ENCODE measurements at places on chromosomes 7 and 10.

GRCh38 chr7:45148653-45148973, 9.0 kb upstream of the RAMP3 start:
- no peak for DNase-seq

DNA sequence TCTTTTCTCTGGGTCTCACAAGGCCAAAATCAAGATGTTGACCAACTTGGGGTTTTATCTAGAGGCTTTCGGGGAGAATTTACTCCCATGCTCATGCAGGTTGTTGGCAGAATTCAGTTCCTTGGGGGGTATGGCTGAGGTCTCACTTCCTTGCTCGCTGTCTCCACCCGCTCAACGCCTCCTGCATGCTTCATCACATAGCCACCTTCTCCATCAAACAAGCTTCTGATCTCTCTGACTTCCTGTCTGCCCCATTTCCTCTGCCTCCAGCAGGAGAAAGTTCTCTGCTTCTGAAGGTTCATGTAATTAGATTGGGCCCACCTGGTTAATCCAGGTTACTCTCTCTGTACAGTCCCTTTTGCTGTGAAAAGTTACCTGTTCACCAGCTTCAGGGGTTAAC, 179.1 kb upstream of the FZD1 start:
- DNase-seq = no peak

DNA sequence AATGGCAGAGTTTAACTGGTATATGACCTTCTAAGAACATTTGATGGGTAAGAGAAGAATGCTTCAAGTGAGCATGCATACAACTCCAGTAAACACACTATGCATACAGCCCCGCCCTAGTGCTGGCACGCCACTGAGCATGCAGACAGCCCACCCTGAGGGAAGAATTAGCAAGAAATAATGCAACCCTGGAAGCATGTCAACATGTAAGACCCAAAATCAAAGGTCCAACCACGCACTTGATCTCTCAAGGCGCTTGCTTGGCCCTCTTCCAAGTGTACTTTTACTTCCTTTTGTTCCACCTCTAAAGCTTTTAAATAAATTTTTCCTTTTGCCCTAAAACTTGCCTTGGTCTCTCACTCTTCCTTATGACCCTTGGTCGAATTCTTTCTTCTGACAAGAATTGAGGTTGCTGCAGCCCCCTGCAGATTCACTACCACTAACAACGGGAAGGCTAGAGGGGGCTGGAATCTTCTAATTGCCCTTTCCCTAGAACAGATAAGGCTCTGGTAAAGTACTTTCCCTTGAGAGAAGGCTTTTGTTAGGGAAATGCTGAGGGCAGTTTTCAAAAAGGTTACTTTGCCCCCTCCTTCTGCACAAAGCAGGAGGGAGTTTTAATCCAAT, 3.4 kb downstream of the FAM24B start:
- DNase-seq = no peak

DNA sequence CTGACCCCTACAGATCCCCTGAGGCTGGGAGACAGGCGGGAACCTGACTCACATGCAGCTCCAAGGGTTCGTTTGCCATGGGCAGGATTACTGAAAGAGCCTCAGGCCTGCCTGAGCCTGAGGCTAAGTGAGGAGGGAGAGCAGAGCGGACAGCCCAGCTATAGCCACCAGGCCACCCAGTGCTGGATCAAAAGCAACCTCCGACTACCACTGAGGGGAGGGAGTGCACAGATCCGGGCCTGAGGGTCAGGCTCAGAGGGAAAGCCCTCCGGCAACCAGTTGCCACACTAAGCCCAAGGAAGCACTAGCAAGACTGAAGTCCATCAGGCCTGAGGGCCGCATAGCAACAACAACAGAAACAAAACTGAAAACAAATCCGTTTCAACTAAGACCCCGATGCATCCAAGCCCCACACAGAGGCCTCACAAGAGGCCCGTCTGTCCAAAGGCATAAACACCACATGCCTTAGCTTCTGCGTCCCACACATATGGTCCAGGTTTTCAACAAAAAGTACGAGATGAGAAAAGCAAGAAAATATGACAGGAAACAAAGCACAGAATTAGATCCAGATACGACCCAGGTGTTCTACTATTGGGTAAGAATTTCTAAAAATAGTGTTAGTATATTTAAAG, 92.5 kb upstream of the VIPR2 start:
- no peak for DNase-seq

DNA sequence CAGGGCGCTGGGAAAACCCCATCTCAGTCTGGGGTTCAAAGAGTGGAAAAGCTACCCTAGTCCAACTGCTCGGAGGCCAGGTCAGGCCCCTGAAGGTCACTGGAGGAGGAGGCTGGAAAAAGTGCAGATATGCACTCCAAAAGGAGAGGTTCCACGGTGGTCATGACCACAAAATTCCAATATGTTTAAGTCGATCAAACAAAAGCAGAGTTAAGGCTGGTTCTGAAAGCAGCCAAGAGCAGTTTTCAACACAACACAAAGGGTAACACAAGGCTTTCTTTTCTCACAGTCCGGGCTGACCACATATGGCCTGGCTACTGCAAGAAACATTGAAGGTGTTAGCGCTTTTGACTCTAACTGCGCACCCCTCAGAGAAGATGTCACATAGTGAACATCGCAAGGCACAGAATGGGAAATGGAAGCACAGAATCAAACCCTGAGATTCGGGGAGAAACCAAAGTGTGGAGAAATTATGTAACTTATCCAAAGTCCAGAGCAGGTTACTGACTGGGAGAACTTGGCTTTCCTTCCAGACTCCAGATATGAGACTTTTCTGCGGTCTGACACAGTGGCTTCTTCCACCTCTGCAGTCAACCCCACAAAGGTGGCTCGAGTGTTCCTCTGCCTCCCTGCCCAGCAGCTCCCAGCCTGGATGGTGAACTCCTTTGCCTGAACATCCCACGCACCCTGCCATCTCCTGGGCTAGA, 1.3 kb upstream of the GRB10 start:
- no peak for DNase-seq

DNA sequence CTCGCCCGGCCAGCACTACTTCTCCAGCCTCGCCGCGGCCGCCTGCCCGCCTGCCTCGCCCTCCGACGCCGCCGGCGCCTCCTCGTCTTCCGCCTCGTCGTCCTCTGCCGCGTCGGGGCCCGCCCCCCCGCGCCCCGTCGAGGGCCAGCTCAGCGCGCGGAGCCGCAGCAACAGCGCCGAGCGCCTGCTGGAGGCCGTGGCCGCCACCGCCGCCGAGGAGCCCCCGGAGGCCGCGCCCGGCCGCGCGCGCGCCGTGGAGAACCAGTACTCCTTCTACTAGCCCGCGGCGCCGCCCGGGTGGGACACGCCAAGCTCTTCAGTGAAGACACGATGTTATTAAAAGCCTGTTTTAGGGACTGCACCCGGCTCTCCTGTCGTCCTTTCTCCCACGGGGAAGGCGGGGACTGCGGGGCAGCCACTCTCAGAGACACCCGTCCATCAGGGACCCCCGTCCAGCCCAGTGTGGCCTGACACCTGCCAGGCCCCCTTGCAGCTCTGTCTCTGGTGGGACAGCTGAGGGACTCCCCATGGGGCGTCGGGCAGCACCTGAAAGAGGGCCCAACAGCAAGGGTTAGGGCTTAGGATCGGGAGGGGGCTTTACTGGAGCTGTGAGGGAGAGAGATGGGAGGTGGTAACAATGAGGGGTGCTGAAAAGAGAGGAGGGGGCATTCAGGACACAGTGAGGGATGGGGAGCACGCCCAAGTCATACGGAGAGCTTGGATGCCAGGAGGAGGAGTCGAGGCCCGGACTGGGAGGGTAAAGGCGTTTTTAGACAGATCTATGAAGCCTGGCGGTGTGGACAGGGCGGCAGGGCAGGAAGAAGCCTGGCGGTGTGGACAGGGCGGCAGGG, 34.7 kb downstream of the SPDYE6 start:
- no peak for DNase-seq

DNA sequence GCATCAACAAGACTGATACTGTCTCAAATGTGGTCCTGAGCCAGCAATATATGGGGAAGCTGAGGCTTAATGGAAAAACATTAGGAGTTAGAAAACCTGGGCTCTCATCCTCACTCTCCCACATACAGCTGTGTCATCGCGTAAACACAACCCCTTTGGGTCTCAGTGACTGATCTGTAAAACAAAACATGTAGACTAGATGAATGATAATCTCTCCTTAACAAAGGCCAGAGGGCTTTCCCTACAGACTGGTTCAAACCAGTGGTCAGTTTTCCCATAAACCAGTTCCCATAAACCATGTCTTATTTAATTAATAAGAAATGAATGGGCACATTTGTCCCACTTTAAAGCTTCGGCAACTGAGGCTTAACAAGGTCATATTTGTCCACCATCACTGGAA, 48.1 kb downstream of the OSBPL3 start:
- DNase-seq = no peak

DNA sequence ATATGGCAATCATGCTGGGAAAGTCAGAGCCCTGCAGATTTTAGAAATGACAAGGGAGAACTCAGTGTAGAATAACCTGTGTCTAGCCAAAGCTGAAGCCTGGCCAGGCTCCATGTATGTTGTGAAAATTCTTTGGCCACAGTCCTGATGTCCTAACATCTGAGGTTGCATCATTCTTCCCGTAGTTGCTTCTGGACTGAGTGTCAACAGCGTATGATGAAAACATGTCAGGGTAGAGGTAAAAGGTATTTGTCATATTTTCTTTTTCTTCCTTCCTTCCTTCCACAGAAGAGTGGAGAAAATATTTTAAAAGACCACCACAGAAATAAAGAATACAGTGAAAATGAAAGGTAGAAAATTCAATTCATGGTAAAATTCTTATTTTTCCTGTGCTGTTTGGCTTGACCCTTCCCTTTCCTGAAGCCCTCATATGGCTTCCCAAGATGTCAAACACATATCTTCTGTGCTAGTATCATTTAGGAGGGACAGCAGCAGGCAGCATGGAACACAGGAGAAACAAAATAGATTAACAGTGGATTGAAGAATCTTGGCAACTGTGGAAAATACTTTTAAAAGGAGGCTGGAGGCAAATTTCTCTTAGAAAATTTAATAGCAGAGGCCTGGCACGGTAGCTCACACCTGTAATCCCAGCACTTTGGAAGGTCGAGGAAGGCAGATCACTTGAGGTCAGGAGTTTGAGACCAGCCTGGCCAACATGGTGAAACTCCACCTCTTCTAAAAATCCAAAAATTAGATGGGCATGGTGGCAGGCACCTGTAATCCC, 18.9 kb upstream of the NRBF2 start:
- no peak for DNase-seq

- no peak for DNase-seq
These were observed 76.7 kb downstream of the GPR26 start for GRCh38 chr10:123742751-123743440.

- no peak for DNase-seq
These were observed 157.3 kb upstream of the COL1A2 start for GRCh38 chr7:94237417-94237816.

DNA sequence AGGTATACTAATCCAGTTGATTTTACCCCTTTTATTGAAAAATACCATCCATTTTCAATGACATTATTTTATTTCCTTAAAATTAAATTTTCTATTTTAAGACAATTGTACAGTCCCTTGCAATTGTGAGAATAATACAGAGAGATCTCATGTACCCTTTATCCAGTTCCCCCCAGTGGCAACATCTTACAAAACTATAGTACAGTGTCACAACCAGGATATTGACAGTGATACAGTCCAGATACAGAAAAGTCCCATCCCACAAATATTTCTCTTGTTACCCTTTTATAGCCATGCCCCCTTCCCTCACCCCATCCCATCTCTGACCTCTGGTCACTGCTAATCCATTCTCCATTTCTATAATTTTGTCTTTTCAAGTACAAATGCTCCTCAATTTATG, 18.5 kb downstream of the ELFN1 start:
- no peak for DNase-seq

- no peak for DNase-seq
These were observed 21.2 kb upstream of the MYO3A start for GRCh38 chr10:25912866-25913265.

DNA sequence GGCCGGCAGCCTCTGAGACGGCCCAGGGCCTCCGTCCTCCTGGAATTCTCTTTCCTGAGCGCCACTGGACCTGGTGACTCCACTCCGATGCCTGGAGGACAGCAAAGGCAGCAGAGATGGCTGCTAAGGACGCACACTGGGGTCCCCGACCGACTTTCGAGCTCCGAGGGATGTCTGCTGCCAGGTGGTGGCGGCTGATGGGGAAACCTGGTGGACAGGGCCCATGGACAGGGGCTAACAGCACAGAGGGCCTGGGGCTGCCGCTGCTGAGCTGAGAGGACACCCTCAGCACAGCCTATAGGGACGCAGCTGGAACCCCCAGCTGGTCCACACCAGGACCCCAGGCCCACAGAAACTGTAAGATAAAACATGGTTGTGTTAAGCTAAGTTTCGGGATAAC, 366.3 kb downstream of the DNAJB6 start:
- DNase-seq = no peak

GRCh38 chr7:29468196-29468595, 95.4 kb upstream of the PRR15 start:
- DNase-seq = no peak

DNA sequence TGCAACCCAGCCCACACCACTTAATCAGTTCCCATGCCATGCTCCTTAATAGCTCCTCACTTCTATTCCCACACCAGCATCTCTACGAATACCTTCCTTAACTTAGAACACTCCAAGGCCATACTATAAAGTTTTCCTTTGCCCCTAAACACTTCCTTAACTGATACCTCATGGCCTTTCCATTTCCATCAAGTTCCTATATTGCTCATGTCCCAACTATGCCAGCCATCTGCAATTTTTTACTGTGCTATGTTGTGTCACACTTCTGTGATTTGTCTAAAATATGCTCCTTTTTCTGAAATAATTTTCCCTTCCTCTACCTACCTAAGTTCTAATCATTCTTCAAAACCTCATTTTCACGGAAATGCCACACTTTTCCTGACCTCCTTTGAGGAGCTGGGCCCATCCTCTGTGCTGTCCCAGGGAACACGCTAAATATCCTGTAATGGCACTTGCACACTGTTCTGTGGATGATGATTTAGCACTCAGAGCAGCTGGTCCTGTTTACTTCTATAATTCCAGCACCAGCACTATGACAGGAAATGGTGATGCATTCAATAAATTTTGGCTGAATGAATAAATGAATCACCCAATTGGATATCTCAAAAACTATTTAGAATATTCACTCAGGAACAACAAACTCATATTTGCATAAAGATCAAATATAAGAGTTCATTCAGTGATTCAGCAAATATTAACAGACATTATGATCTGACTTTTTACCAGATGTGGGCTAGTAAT, 266.5 kb upstream of the HGF start:
- no peak for DNase-seq

- DNase-seq = no peak
These were observed 6.6 kb upstream of the REPIN1 start for GRCh38 chr7:150361807-150362621.

- DNase-seq = no peak
These were observed 36.4 kb downstream of the CREB5 start for GRCh38 chr7:28448708-28449107.

- no peak for DNase-seq
These were observed 38.9 kb downstream of the GLRX3 start for GRCh38 chr10:130175074-130175473.

Data from stimulated activated CD4-positive, alpha-beta T cell treated with anti-CD3 and anti-CD28 coated beads, Interleukin-12 subunit alpha, Interleukin-12 subunit beta, amount 100 ng/mL, for 24 hours (primary cell).